OCI-LY7 (cell line): ENCODE measurements at places on chromosomes 11 and 22.

GRCh38 chr11:127994736-127995135 is 592.6 kb downstream of the ETS1 start:
- no peak for DNase-seq

- DNase-seq, result no peak
Measured at GRCh38 chr11:88535916-88536547, 198.5 kb upstream of the CTSC start.

DNA sequence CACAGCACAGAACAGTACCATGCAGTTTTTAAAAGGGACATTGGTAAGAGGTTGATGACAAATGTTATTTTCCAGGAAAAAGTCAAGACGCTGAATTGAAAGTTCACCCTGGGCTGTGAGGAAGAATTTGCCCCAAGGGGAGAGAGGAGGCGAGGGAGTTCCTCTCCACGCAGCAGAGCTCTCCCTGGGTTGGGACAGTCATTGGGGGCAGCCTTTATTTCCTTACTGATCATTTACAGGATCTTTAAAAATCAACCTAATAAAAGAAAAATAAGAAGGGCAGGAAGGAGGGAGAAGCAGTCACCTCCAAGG is 49.9 kb upstream of the WNT7B start:
- DNase-seq, result no peak

- peak; percentile 73 for DNase-seq
Measured at GRCh38 chr11:75031771-75032549, 43.2 kb downstream of the NEU3 start.

- no peak for DNase-seq
Measured at GRCh38 chr11:120381401-120381800, 45.2 kb downstream of the ARHGEF12 start.

- no peak for DNase-seq
Measured at GRCh38 chr22:37011472-37011871, 7.8 kb downstream of the TST start.

- DNase-seq, result no peak
Measured at GRCh38 chr11:28858076-28858475, 749.9 kb downstream of the METTL15 start.
